ENCODE measurements at places on chromosomes 7 and 10.

DNA sequence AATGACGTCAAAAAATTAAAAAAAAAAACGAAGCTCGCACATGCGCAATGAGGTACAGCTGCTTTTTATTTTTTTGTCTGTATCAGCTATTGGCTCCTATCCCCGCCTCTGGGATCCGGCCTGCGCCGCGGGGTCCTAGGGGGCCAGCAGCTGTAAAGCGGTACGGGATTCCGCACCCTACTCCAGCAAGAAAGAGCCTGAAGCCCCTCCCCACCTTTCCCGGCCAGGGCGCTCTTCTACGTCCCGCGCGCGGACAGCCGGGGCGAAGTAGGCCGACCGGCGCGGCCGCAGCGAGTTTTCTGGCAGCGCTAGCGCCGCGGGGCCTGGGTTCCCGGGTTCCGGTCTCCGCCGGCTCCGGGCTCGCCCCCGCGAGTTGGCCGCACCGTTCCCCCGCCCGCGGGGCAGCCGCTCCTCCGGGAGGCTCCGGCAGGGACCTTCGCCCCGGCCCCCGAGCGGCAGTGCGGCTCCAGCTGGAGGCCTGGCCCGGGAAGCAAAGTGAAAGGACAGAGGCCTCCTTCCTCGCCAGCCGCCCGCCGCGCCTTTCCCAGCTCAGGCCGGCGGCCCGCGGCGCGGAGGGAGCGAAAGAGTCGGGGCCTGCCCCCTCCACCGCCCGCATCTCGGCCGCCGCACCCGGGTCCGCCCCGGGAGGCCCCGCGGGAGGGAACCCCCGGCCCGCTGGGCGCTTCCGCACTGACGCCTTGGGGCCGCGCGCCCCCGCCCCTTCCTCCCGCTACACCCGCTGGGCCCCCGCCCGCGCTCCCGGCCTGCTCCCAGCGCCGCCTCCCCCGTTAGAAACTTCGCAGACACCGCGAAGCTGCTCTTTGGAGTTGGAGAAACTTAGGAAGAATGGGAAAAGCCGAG lies 4.7 kb upstream of the SPAG6 start:
- peak; percentile 72 for DNase-seq

GRCh38 chr7:107998660-107999480 lies 4.1 kb downstream of the LAMB1 start:
- no peak for DNase-seq

- no peak for DNase-seq
Measured at GRCh38 chr7:134820778-134821177, 41.3 kb downstream of the CALD1 start.

GRCh38 chr7:48107926-48108472 lies 18.9 kb downstream of the UPP1 start:
- DNase-seq, result no peak

GRCh38 chr7:90774706-90775105 lies 178.6 kb downstream of the CDK14 start:
- DNase-seq, result no peak

DNA sequence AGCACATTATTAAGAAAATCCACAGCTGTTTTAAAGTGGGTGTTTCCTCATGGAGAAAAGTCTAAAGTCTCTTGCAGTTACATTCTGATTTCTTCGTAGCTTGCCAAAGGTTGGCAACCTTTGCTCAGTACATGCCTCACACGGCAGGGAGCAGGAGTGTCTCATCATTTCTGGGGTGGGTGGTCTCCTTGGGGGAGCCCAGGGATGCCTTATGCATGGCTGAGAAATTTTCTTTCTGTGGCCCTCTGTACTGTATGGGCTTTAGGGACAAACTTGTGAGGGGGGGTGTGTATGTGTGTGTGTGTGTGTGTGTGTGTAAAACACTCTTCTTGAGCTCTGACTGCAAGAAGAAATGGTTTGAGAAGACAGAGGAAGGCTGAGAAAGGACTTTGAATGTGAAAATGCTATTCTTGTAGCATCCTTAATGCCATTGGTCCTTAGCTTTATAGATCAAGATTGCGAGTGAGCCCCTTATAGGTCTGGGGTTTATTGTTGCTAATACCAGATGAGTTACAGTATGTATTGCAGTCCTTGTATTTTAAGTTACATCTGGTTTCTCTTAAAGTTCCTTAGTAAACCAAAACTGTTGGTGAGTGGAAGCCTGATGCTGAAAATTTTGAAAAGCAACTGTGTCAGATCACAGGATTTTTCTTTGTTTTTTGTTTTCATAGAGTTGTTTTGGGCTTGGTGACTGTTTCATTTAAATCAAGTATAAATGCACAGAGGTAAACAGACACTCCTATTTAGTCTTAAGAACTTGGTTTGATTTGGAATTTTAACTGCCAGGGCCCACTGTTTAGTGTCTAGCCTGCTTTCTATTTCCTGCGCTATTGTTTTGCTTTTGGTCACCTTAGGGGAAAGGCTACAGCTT lies 242.0 kb downstream of the BICC1 start:
- no peak for DNase-seq

GRCh38 chr7:138223402-138223879 lies 147.2 kb downstream of the AKR1D1 start:
- no peak for DNase-seq

DNA sequence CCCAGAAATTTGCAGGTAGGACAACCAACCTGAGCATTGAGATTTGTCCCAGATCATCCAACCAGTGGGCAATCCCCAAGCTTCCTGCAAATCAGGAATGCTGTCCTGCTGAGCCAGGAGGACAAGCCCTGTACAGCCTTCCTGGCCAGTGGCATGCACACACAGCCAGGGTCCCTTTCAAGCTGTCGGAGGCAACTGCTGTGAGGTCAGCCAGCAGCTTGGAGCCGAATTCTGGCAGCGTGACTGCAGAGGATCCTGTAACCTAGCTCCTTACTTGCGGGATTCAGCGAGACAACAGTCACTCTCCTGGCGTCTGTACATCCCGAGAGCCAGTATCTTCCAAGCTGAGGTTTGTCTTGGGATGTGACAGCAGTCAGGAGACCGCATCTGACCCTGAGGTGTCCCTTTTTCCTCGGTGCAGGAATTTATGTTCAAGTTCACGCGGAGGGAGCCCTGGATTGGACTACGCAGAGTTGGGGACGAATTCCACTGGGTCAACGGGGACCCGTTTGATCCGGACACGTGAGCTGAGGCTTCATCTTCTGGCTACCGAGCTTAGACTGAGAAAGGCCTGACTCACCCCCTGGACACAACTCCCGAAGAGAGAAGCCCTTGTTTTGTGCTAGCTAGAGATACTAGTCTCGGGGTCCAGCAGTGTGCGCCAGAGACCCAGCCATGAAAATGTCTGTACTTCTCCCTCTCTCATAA lies 18.3 kb downstream of the CLEC2L start:
- no peak for DNase-seq

- DNase-seq, result no peak
Measured at GRCh38 chr7:151014950-151015349, 9.3 kb downstream of the ATG9B start.

DNA sequence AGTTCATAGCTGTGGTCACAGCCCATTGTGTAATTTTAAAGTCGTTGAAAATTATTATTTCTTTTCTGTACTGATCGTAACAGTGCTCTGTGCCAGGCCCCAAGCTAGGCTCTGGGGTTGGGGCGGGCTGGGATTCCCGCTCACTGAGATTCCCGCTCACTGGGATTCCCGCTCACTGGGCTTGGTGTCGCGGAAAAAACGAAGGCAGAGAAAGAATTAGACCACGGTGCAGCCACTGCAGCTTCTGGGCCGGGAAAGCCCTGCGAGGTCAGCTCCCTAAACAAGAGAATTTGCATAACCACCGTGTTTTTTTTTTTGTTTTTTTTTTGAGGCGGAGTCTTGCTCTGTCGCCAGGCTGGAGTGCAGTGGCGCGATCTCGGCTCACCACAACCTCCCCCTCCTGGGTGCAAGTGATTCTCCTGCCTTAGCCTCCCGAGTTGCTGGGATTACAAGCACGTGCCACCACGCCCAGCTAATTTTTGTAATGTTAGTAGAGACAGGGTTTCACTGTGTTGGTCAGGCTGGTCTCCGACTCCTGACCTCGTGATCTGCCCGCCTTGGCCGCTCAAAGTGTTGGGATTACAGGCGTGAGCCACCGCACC lies 31.2 kb downstream of the FOXK1 start:
- DNase-seq, result no peak

DNA sequence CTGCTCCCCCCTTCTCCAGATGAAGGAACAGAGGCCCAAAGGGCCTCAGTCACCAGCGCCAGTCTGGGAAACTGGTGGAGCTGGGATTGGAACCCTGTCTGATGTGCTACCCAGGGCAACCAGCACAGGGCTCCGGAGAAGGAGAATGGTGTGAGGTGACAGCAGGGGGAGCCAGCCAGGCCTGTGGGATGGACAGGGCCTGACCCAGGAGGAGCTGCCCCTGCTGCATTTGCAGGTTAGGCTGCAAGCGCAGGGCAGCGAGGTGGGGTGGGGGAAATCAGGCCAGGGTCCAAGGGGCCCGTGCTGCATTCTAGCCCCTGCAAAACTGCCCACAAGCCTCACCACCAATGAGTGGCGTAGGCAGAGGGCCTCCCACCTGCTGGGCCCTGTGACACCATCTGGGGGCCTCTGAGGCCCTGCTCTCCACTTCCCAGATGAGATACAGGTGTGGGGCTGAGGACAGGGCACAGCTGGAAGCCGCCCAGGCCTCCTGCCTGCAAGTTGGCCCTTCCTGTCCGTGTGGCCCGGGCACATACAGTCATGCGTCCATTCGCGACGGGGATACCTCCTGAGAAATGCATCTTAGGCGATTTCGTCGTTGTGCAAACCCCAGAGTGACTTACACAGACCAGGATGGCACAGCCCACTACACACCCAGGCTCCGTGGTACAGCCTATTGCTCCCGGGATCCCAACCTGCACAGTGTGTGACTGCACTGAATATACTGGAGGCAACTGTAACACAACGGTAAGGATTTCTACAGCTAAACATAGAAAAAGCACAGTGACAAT lies 45.3 kb downstream of the RASGEF1A start:
- no peak for DNase-seq

- DNase-seq, result no peak
Measured at GRCh38 chr10:112851588-112852211, 98.3 kb upstream of the TCF7L2 start.

- no peak for DNase-seq
Measured at GRCh38 chr10:30959836-30960210, 71.8 kb downstream of the ZNF438 start.

DNA sequence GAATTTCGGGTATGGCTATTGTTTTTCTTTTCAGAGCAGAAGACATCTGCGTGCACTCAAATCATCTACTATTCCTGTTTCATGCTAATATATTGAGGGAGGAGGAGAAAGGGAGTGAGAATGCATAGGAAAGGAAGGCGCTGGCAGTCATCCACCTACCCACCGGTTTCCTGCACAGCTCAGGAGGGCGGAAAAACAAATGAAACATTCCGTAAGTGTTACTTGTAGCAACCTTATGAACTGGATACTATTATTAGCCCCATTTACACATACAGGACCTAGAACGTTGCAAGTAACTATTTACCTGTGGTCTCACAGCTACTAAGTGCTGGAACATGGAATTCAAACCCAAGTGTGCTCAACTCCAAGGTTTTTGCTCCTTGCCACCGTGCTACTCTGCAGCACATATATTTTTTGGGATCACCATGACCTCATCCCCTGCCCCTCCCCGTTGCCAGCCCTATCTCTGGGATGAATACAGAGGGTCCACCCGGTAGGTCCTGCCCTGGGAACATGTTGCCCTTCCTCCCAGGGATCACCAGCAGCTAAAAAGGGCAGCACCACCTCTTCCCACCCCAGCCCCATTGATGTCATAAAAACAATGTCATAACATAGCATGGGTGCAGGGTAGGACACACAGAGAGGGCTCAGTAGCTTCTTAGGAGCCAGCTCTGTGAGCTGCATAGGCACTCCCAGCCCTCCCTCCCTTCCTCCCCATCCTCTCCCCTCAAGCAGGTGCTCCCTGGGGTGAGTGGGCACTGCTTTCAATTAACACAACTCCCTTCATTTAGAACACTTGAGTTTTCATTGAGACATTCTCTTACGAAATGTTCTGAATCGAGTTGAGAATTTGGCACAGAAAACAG lies 16.9 kb downstream of the GFRA1 start:
- no peak for DNase-seq

DNA sequence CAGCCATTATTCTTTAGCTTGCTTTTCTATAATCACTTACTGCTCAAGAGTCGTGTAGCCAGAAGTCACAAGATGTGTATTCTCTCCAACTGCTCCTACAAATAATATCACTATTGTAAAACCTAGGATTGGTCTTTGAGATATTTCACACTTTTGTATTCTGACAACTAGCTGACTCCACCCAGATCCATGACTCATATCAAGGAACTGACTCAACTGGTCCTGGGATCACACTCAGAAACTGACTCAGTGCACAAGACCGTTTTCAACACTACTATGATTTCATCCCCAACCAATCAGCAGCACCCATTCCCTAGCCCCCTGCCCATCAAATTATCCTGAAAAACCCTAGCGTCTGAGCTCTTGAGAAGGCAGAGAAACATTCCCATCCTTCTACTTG lies 56.5 kb upstream of the ORC5 start:
- no peak for DNase-seq

- no peak for DNase-seq
Measured at GRCh38 chr7:132713893-132714292, 137.6 kb upstream of the PLXNA4 start.

- DNase-seq, result no peak
Measured at GRCh38 chr10:58104351-58104751, 163.3 kb downstream of the IPMK start.

- DNase-seq, result no peak
Measured at GRCh38 chr10:71394926-71395562, 1.7 kb upstream of the CDH23 start.

- DNase-seq, result no peak
Measured at GRCh38 chr10:5741276-5741675, 56.6 kb downstream of the TASOR2 start.

DNA sequence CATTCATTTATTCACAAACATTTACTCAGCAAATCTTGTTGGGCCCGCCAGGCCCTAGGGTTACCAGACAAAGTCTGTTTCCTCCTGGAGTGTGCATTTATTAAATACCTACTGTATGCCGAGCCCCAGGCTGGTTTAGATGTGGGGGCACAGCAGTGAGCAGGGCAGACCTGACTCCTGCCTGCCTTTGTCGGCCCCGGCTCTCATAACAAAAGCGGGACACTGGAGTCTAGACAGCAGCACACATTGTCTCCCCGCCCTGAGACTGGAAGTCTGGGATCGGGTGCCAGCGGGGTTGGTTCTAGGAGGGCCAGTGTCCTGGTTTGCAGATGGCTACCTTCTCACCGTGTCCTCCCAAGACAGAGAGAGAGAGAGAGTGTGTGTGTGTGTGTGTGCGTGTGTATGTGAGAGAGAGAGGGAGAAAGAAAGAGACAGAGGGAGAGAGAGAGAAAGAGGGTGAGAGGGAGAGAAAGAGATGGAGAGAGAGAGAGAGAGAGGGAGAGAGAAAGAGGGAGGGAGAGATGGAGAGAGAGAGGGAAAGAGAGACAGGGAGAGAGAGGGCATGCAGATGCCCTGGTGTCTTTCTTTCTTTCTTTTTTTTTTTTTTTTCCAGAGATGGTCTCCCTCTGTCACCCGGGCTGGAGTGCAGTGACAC lies 25.9 kb downstream of the ELFN1 start:
- DNase-seq, result no peak

GRCh38 chr10:4050061-4050460 lies 265.1 kb upstream of the KLF6 start:
- no peak for DNase-seq

GRCh38 chr7:130009848-130010688 lies 41.1 kb downstream of the ZC3HC1 start:
- DNase-seq, result no peak

DNA sequence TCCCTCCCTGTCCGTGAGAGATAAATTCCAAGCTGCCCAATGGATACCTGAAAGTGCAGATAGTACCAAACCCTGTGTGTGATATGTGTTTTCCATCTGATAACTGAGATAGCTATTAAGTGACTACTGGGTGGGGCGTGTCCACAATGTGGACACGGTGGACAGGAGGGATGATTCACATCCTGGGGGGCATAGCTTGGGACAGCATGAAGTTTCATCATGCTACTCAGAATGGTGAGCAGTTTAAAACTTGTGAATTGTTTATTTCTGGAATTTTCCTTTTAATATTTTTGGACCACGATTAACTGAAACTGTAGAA lies 158.6 kb downstream of the CREB5 start:
- DNase-seq, result no peak

Data from heart right ventricle (tissue), 16 donors.